T-helper 17 cell (primary cell): ENCODE measurements at places on chromosomes 11 and 22. TPM values are rescaled to one million over a fixed set of nuclear protein-coding genes. Genes with fewer than 3 reads are reported as not detected.

PATE1 gene
- total RNA-seq, result not detected

UEVLD gene
- total RNA-seq, result 12.6 TPM

CERK gene
- 174 TPM for total RNA-seq

OVCH2 gene
- total RNA-seq, result not detected
